ENCODE measurements at places on chromosomes 11 and 22.

DNA sequence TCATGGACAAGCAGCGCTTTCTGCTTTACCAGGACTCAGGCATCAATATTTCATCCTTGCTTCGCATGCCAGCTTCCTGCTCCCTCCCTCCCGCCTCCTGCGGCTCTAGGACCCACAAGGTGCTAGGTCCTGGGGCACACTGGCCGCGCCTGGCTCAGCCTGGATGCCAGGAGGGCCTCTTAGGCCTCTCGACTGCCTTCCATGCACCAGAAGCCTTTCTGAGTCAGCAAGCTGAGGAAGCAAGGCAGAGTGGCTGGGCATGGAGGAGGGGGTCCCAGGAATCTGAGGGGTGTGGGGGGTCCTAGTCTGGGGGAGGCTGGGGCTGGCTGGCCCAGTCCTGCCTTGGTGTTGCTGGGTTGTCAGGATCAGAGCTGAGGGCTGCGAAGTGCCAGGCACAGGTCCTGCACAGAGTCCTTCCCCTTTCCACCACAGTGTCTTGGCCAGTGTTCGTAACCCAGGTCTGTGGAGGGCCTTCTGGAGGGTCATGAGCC is 61.0 kb upstream of the THY1 start:
- DNase-seq, result no peak

GRCh38 chr11:79697905-79698304 is 257.1 kb upstream of the TENM4 start:
- no peak for DNase-seq

- no peak for DNase-seq
Observed at GRCh38 chr11:19966441-19966840, 193.8 kb downstream of the DBX1 start.

DNA sequence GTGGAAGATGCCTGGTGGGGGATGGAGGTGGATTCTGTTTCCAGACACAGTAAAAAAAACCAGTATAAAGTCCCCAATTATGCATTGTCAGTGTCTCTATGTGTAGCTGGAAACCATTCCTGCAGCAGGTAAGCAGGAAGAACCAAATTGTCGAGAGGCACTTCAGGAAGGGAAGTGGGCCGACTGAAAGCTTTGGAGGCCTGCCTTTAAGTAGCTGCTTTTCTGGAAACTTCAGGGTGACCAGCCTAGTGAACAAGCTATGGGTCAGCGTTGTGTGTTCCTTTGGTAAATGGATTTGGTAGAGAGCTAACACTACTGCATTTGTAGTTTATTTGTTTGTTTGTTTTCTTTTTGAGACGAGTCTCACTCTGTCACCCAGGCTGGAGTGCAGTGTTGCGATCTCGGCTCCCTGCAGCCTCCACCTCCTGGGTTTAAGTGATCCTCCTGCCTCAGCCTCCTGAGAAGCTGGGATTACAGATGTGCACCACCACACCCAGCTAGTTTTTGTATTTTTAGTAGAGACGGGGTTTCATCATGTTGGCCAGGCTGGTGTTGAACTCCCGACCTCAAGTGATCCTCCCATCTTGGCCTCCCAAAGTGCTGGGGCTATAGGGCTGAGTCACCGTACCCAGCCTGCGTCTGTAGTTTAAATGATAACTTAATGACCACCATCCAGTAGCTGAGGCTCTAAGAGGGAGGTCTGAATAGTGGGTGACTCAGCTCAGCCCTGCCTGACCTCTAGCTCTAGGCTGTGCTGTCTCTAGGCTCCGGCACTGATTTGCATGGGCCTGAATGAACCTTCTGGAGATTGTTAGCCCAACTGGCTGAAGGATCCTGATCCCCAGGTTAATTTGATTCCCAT is 12.8 kb downstream of the PTPRJ start:
- no peak for DNase-seq

Measured in NCI-H774 (cell line).